ENCODE measurements at places on chromosomes 16 and 17.

GRCh38 chr17:6402258-6402657 lies 32.7 kb downstream of the AIPL1 start:
- no peak for DNase-seq

DNA sequence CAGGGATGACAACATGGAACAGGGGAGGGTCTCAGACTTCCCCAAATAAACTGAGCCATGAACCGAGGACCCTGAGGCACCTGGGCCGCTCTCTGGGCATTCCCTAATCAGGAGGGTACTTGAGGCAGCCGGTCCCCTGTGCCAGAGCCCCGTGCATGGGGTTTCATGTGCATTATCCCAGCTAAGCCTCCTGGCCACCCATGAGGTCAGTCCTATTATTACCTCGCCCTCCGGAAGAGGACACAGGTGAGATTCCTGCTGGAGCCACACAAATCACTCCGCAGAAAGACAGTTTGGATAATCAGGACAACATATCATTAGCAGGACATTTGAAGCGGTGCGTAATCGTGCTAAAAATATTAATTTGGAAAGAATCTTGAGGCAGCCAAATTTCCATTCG lies 274.0 kb downstream of the PARN start:
- DNase-seq, result no peak

- DNase-seq, result no peak
Observed at GRCh38 chr16:544517-544916, 15.7 kb upstream of the PRR35 start.

DNA sequence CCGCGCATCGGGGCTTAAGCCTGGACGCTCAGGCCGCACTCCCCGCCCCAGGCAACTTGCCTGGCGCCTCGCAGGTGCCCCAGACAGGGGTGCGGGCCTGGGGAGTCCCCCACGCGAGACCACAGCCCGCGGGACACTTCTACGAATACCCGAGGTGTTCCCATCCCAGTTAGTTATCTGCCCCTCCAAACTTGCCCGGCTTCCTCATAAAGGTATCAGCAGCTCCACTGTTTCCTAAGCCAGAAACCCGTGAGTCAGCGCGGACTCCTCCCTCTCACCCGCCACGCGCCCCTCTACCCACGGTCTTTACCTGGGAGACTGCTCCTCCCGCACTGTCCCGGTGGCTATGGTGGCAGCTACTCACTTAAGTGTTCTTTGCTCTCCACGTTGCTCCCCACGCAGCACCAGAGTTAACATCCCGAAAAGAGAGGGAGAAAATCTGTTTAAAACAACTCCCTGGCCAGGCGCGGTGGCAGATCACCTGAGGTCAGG lies 1.0 kb upstream of the CREBBP start:
- no peak for DNase-seq

DNA sequence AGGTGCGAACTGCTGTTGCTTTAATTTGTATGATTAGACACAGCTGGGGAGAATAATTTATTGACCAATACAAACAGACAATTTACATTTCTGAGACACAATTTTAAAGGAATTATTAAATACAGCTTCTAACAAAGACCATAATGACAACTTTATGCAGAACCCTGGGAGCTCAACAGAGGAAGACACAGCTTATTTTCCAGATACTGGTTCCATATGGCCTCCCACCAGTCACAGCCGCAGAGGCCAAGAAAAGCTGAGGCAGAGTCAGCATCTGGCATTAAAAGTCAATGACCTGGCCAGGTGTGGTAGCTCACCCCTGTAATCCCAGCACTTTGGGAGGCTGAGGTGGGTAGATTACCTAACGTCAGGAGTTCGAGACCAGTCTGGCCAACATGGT lies 66.1 kb upstream of the BCAR1 start:
- DNase-seq, result no peak

GRCh38 chr16:12337871-12338655 lies 361.5 kb downstream of the SNX29 start:
- DNase-seq, result no peak

- peak; percentile 47 for DNase-seq
Observed at GRCh38 chr16:84617041-84617790, 662 bp downstream of the COTL1 start.

- no peak for DNase-seq
Observed at GRCh38 chr16:19119564-19119963, 5.8 kb downstream of the ITPRIPL2 start.

- DNase-seq, result peak; percentile 0
Observed at GRCh38 chr16:70253291-70254106, 1.8 kb upstream of the EXOSC6 start.

DNA sequence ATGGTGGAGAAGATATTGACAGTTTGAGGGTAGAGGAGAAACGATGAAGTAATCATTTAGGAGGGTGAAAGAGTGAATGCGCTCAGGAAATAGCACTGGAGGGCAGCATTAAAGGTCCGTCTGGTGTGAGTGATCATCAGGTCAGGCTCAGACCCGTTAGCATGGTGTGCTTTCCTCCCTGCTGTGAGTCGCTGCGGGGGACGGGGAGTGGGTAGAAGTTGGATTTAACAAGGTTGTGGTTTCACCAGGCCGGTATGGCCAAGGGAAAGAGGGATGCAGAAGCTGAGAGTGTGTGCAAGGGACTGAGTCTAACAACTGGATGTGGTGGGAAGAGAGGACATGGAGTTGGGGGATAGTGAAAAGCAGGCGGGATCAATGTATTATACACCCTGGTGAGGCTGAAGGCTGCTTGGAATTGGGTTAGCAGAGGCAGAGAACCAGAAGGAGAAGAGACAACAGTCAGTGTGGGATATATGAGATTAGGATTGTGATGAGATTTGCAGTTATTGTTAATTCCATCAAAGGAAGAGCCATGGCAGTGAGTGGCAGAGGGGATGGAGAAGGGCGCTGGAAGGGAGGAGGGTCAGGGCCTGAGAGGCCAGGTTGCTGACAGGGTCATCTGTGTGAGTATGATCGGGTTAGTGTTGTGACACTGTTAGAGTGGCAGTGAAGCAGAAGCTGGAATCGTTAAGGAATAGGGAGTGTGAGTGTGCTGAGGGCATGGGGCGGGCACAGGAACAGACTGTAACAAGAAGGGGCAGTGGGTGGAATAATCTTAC lies 59.0 kb upstream of the TBX2 start:
- no peak for DNase-seq

DNA sequence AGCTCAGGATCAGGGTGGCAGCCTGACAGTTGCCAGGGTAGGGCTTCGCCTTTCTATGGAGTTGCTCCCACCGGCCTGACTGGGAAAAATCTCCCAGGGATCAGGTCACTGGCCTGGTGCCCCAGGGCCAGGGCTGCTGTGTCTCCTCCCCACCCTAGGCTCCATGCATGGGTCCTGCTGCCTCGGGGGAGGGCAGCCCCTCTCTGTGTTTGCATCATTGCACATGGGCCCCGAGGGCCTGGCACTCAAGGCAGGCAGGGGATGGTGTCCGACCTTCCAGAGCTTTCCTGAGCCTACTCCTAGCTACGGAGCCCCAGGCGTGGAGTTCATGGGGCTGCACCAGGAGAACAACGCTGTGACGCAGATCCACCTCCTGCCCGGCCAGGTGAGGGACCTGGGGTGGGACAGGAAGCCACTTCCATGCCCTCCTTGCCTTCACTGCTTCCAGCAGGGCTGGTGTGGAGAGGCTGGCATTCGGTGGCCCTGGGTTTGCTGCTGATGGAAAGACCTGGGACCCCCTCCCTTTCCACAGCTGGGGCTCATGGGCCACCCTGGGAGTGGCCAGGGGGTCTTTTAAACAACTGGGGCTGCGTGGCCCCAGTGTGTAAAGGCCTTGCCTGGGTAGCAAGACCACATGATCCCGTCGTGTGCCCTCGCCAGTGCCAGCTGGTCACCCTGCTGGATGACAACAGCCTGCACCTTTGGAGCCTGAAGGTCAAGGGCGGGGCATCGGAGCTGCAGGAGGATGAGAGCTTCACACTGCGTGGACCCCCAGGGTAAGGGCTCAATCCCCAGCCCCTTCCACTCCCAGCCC lies 29.5 kb upstream of the MYO15B start:
- no peak for DNase-seq

- DNase-seq, result peak; percentile 8
Observed at GRCh38 chr16:57277586-57277985, 6.9 kb downstream of the PLLP start.

DNA sequence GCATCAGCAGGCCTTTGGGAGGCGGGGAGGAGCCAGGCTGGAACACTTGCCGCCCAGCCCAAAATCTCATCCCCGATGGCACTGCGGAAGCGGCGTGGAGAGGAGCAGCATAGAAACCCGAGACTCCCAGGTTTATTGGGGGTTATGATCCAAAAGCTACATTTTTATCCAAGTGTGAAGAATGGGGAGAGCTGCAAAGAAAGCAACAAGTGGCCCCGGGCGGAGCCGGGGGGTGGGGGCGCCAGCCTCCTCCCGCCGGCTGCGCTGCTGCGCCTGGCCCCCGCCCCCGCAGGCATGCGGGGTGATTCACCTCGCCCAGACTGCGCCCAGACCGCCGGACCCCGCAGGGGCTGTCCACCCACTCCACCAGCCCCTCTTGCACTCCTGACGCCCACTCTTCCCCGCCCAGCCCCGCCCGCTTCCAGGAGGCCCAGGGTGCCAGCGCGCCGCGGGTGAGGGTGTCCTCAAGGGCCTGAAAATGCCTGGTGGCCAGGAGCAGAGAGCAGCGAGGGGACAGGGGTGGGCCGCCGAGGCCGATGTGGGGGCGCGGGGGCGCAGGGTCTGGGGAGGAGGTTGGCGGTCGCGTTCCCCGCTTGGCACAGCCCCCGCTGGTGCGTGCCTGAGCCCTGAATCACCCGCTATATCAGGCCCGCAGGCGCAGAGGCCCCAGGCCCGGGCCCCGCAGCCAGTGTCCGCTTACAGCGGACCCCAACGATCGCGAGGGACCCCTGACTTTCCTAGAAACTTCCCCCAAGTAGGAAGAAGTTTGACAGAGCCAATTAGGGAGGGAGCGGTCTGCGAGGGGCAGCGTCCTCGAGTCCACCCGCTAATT lies 1.3 kb downstream of the CAVIN1 start:
- DNase-seq, result no peak

- no peak for DNase-seq
Observed at GRCh38 chr17:40317345-40317873, 8.4 kb downstream of the RARA start.

- DNase-seq, result no peak
Observed at GRCh38 chr17:39867084-39867879, 720 bp upstream of the ZPBP2 start.

DNA sequence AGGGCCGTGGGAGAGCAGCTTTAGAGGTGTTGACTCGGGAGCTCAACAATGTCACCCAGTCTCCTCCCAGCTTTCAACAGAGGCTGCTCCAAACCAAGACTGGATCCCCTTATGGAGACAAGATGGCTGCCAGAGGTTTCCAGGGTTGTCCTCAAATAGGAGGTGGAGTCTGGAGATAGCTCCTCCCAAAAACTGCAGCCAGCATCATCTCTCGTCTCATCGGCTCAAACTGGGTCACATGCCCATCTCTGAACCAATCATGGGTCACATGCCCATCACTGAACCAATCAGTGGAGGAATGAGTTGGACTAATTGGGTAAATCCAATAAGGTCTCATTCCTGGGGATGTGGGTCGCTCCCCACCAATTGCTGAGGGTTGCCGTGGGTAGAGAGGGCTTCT lies 41.1 kb upstream of the C16orf82 start:
- no peak for DNase-seq

DNA sequence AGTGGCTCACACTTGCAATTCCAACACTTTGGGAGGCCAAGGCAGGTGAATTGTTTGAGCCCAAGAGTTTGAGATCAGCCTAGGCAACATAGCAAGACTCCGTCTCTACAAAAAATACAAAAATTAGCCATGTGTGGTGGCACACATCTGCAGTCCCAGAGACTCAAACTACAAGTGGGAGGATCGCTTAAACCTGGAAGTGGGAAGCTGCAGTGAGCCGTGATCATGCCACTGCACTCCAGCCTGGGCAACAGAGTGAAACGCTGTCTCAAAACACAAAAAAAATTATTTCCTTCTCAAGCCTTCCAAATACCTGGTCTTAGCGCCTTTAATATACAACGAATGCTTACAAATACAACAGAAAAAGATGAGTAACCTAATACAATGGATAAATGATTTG lies 19.7 kb upstream of the CBX2 start:
- DNase-seq, result no peak

- no peak for DNase-seq
Observed at GRCh38 chr17:17077861-17078732, 35.8 kb downstream of the MPRIP start.

DNA sequence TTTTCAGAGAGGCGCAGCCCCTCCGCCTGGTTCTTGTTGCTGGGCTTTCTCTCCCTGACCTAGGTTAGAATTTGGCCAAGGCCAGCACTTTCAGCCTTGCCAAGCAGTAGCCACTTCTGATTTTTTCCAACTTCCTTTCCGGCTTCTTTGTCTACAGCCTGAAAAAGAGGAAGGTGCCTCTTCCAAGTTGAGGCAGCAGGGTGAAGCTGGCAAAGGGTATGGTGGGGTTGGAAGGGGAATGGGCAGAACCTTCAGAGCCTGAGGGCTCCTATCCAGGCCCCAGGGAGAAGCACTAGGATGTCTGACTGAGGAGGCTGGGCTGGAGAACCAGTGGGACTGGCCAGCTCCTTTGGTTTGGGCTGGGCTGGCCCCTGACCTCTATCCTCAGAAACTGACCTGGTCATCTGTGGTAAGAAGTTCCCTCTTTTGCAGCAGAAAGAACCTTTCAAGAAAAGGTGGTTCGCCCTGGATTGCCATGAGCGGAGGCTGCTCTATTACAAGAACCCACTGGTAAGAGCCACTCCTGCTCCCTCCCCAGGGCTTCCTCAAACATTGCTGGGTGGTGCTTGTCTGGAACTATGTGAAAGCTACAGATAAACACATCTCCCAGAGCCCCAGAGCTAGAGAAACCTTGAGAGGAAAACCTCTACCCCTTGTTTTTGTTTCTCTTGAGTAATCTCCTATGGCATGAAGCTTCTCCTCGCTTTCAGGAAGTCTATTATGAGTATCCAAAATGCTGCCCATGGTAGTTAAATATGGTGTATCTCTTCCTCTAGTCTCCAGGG lies 16.6 kb upstream of the RNF135 start:
- DNase-seq, result no peak

DNA sequence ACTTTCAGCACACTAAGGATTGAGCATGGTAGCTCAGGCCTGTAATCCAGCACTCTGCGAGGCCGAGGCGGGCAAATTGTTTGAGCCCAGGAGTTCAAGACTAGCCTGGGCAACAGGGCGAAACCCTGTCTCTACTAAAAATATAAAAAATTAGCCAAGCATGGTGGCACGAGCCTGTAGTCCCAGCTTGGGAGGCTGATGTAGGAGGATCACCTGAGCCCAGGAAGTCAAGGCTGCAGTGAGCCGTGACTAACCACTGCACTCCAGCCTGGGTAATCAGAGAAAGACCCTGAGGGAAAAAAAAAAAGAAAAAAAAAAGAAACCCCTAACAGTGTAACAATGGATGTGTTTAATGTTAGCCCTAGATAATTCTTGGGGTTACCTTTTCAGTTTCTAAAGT lies 24.0 kb downstream of the PARN start:
- DNase-seq, result no peak

DNA sequence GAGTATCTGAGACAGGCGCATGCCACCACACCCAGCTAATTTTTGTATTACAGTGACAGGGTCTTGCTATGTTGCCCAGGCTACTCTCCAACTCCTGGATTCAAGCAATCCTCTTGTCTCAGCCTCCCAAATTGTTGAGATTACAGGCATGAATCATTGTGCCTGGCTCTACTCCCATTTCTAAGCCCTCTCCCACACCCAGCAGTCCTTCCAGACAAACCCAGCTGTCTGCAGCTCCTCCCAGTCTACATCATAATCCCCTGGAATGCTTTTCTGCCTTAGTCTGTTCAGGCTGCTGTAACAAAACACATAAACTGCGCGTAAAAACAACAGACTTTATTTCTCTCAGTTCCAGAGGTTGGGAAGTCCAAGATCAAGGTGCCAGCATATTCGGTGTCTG lies 144.5 kb downstream of the GRIN2A start:
- DNase-seq, result no peak

Measured in NCI-H1417 (cell line).